ENCODE measurements at places on chromosomes 4 and X. TPM values are rescaled to one million over a fixed set of nuclear protein-coding genes. Genes with fewer than 3 reads are reported as not detected.

DCX gene
- not detected for total RNA-seq

FRMPD4 gene
- total RNA-seq: 1.6 TPM

NR3C2 gene
- 2.4 TPM for total RNA-seq

TEX13B gene
- total RNA-seq: not detected

Data from bronchial smooth muscle cell (primary cell).